ENCODE measurements at places on chromosomes 12 and 14. TPM values are rescaled to one million over a fixed set of nuclear protein-coding genes. Genes with fewer than 3 reads are reported as not detected.

The ARHGEF25 gene
- total RNA-seq: 20.0 TPM

The NPAS3 gene
- total RNA-seq: 1.6 TPM

The RAPGEF3 gene
- total RNA-seq: 81.5 TPM

The DLK1 gene
- 1.3 TPM for total RNA-seq

The DENND5B gene
- total RNA-seq: 20.0 TPM

The SLC39A5 gene
- not detected for total RNA-seq

The ZDHHC22 gene
- total RNA-seq: 12.0 TPM

The FIGNL2 gene
- total RNA-seq: 42.0 TPM

The REP15 gene
- 4.0 TPM for total RNA-seq

- DNase-seq: no peak
These were observed 387.9 kb downstream of the TMEM117 start for GRCh38 chr12:44223736-44224135.

- no peak for DNase-seq
These were observed 247.6 kb downstream of the EMP1 start for GRCh38 chr12:13444076-13444475.

- no peak for DNase-seq
These were observed 17.6 kb downstream of the BATF start for GRCh38 chr14:75539561-75540478.

GRCh38 chr12:55842681-55843429 lies at the start of gene MMP19:
MMP19 (minus strand) TSS chr12:55842936; CDS start chr12:55842830, 106 bp downstream.
- DNase-seq: no peak

GRCh38 chr14:93032421-93032936 lies 83.2 kb downstream of the ITPK1 start:
- no peak for DNase-seq
